ENCODE measurements at places on chromosomes 7 and 10.

DNA sequence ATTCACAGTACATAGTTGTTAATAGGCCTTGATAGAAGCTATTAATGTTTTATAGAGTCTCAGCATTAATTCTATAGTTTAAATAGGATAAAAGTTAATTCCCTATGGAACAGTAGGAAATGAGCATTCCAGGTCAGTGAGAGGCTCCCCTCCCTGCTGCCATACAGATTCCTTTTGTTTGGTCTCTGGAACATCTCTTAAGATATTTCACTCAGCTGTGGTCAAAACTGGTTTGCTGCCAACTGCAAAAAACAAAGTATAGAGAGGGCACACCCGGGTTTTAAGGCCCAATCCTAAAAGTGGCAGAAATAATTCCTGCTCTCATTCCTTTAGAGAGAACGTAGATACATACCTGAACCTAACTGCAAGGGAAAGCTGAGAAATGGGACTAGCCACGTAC is 51.3 kb downstream of the MDFIC start:
- peak; percentile 67 for DNase-seq

- DNase-seq: peak; percentile 25
Measured at GRCh38 chr10:17122726-17123661, 6.6 kb downstream of the CUBN start.

GRCh38 chr10:58435297-58435985 is 50.2 kb downstream of the TFAM start:
- DNase-seq: peak; percentile 56

DNA sequence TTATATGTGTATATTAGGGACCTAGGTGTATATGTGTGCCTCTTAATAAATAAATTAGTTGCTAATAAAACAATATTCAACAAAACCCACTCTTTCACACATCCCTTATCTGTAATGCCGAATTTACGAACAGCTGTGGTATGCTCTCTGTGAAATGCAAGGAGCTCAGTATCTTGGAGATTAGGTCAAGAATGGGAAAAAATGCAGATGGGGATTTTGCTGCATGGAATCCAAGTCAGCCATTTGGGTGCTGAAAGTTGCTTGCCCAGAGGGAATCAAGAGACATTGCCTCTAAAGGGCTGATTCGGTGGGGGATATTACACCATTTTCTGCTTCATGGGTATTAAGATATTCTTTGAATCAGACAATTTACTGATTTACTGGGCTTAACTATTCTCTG is 93.5 kb downstream of the CREB5 start:
- DNase-seq: no peak

DNA sequence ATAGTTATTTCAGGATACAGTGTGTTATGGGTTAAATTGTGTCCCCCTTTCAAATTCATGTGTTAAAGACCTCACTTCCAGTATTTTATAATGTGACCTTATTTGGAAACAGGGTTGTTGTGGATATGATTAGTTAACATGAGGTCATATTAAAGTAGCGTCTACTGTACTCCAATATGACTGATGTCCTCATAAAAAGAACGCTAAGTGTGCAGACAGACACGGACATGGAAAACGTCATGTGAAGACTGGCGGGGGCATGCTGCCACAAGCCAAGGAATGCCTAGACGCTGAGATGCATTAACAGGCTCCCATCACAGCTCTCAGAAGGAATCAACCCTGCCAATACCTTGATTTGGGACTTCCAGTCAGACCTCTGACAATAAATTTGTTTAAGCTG is 1.5 kb upstream of the WDR37 start:
- DNase-seq: no peak

DNA sequence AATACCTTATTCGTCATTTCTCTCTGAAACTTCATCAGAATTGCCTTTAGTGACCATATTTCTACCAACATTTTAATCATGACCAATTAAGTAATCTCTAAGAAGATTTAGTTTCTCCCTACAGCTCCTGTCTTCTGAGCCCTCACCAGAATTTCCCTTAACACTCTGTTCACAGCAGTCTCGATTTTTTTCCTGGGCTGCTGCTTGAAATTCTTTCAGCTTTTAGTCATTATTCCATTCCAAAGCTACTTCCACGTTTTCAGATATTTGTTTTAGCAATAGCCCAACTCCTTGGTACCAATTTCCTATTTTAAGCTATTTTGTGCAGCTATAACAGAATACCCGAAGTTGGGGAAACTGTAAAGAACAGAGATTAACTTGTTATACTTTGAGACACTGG is 192.4 kb upstream of the DKK1 start:
- no peak for DNase-seq

- DNase-seq: no peak
Measured at GRCh38 chr10:32374605-32375004, 27.6 kb upstream of the EPC1 start.

GRCh38 chr7:137564677-137565076 is 221.1 kb upstream of the PTN start:
- DNase-seq: no peak

DNA sequence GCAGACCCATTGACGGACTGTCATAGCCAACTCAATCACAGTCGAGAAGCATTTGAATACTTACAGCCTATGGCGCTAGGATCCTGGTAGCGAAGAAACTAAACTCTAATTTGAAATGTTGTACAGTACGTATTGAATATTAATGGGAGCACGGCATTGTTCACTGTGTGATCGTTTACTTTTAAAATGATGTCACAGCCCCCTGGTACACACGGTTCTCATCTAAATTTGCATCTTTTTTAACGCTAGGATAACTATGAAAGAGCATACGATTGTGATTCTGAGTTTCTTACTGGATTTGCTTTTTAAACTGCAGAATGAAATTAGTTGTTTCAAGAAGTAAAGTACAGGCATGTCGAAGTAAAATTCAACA is 895 bp upstream of the NAPEPLD start:
- DNase-seq: no peak

DNA sequence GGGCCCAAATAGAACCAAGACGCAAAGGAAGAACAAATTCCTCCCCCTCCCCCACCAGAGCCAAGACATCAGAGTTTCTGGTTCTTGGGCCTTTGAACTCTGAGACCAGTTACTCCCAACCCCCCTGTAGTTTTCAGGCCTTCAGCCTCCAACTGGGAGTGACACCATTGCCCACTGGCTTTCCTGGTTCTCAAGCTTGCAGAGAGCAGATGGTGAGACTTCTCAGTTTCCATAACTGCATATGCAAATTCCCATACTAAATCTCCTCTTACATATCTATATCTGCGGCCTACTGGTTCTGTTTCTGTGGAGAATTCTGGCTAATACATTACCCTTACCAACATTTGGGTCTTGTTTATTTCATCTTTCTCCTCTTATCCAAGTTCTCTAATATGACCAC is 762.9 kb downstream of the GRM8 start:
- no peak for DNase-seq

DNA sequence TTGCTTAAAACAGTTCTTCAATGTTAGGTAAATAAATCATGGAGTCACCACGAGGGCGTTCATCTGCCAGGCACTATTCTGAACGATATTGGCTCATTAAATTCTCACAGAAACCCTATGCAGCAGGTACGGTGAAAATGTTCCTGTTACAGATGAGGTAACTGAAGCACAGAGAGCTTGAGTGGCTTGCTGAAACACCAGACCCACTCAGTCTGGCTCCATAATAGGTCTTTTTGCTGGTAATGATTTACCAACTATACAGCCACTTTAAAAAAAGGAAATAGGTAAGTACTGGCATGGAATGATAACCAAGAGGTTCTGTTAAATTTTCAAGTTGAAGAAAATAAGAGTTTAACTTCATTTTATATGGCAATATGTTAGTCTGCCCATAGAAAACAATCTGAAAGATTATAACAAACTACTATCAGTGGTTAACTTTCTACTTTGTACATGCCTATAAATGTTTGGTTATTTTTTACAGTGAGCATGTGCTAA is 1.3 kb upstream of the TM9SF3 start:
- no peak for DNase-seq

DNA sequence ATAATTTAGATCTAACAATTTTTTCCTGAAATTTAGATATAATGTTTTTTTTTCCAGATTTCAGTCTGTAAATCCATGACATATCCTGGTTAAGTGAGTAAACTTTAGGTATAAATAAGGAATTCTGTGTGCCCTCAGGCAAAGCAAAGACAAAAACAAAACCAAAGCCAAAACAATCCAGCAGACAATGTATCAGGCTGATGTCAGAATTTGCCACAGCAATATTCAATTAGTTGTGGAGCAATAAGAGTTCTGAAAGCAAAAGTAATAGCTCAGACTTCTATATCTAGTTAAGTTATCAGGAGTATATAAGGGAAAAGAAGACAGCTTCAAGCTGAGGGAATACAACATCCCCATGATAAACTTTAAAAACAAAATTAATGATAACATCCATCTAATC is 82.0 kb downstream of the MKX start:
- DNase-seq: no peak

DNA sequence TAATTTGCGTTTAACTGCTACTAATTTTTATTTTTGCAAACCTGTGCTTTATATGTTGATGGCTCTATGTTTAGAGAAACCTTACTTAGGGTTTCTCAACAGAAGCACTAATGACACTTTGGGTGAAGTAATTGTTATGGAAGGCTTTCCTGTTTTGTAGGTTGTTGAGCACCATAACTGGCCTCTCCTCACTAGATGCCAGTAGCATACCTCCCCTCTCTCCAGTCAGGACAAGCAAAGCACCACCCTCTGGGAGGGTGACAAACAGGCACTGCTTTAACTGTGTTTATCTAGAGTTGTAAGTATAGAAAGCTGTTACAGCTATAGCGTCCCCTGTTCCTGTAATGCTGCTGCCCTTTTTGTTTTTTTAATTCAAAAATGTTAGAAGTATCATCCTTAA is 60.9 kb downstream of the WAC start:
- DNase-seq: no peak

GRCh38 chr10:3528271-3528670 is 256.7 kb downstream of the KLF6 start:
- no peak for DNase-seq

- no peak for DNase-seq
Measured at GRCh38 chr7:101932083-101932482, 114.7 kb downstream of the CUX1 start.

- no peak for DNase-seq
Measured at GRCh38 chr7:47338026-47338425, 243.9 kb downstream of the TNS3 start.

- no peak for DNase-seq
Measured at GRCh38 chr7:83427884-83428283, 221.1 kb downstream of the SEMA3E start.

GRCh38 chr10:10702211-10702610 is 315.5 kb upstream of the CELF2 start:
- DNase-seq: no peak

- no peak for DNase-seq
Measured at GRCh38 chr7:130945411-130945811, 211.4 kb upstream of the KLF14 start.

DNA sequence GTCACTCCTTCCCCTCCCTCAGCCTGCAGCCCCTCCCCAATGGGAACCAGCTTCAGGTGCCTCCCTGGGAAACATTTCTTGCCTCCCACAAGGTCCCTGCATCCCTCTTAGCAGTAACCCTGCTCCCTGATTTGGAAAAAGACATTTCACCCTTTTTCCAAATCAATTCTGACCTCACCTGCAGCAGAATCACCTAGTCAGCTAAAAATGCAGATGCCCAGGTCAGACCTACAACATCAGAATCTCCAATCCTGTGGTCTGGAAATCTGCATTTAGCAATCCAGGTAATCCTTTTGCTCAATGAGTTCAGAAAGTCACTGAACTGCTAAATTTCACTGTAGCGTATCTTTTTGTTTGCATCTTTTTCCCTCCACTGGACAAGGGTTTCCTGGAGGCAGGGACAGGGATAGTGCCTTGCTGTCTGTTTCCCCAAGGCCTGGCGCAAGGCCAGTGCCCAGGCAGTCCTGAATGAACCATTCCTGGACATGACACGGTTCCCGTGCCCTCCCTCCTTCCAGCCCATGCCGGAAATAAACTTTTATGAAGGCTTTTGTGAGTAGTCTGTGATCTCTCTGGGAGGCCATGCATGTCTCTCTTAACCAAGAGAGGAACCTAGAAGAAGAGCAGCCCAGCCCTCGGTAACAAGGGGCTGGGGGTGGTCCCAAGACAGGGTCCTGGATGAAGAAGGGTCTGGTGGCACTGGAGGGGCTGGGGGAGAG is 44.0 kb downstream of the COL13A1 start:
- DNase-seq: peak; percentile 58

- DNase-seq: no peak
Measured at GRCh38 chr7:988963-989529, 6.1 kb downstream of the CYP2W1 start.

DNA sequence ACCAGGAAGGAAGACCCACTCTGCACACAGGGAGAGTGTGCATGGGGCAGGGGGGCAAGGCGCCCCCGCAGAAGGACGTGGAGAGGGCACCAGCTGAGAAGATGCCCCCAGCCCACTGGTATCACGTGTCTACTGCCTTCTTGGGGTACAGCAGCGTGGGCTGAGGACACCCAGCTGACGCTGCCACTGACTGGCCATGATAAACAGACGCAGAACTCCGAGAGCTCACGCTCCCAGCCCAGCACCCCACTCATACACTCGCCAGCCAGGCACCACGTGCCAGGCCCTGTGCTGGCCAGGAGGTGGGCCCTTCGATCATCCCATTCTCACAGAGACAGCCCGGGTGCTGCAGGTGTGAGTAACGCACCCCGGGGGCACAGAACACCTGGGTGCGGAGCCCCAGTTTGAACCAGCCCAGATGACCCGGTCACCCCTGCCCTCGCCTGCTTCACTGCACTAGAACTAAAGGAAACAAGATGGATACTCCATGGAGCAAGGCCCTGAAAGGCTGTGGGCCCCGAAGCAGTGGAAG is 199.8 kb downstream of the MAD1L1 start:
- DNase-seq: no peak

- no peak for DNase-seq
Measured at GRCh38 chr10:131694781-131695495, 205.9 kb upstream of the PPP2R2D start.

DNA sequence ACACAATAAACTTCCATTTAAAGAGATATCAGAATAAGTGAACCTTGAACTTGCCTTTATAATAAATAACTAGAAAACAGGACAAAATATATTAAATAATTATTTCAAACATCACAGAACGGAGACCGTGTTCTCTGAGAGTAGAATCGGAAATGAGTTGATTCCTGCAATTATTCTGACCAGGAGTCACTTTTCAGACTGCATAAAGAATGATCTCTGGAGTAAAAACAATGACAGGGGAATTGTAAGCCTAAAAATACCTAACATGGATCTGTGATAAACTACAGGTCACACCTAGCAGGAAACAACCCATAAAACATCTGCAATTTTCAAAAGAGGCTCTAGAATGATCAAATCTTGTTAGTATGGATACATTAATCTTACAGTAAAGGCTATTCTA is 577.5 kb upstream of the SORCS1 start:
- DNase-seq: no peak
